KG1 (cell line): ENCODE measurements at places on chromosomes 12 and 14.

DNA sequence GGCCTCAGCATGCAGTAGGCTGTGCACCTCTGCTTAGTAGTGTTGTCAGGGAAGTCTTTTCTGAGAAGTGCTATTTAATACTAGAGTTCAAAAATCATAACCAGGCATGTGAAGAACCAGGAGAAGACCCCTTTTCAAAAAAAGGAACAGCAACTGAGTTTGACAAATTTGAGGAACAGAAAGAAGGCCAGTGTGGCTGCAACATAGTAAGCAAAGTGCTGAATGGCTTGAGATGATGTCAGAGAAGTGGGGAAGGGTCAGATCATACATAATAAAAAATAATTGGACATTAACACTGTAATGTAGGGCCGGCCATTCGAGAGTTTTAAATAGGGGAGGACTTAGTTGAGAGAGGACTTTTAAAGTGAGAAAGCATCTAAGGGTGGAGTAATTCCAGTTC, 11.1 kb upstream of the CNTN1 start:
- DNase-seq = no peak

GRCh38 chr12:4369548-4369947, 10.0 kb downstream of the FGF23 start:
- DNase-seq = no peak

GRCh38 chr14:89033756-89034155, 209.3 kb downstream of the TTC8 start:
- no peak for DNase-seq

GRCh38 chr14:54814076-54814475, 88.5 kb downstream of the GCH1 start:
- DNase-seq = no peak

GRCh38 chr12:119843100-119843499, 34.0 kb downstream of the CIT start:
- no peak for DNase-seq

DNA sequence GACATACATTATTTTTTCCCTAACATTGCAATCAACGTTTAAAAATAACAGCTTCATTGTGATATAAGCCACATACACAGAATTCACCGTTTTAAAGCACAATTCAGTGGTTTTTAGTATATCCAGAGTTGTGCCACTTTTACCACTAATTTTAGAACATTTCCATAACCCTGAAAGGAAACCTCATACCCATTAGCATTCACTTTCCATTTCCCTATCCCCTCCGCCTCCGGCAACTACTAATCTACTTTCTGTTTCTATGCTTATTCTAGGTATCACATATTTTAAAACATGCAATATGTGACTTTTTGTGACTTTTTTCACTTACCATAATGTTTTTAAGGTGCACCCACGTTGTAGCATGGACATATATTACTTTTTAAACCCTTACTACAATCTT, 55.6 kb upstream of the ISM2 start:
- no peak for DNase-seq
